ENCODE measurements at places on chromosomes 12 and 14.

DNA sequence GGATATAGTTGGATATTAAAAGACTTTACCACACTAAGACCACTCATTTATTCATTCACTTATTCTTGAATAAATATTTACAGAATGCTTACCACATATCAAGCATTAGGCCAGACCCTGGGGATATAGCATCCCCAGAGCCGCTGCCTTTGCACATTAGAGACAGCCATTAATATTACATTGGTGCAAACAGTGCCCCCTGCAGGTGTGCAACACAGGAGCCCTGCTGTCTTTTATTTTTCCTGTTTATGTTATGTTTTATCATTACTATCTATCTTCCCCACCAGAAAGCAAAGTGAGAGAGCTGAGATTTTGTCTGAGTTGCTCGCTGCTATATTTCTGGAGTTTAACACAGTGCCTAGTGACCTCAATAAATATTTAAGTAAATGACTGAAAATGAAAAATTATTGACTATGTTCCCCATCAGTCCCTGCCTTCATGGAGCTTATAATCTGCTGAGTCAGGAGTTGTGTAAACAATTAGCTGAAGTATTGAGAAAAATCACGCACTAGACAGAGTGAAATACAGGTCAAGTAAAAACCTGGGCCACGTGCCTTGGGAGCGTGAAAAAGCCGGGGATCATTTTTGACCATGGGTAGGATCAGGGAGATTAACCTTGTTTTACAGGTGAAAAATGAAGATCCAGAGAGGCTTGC, 301.6 kb downstream of the PCNX1 start:
- DNase-seq: no peak

DNA sequence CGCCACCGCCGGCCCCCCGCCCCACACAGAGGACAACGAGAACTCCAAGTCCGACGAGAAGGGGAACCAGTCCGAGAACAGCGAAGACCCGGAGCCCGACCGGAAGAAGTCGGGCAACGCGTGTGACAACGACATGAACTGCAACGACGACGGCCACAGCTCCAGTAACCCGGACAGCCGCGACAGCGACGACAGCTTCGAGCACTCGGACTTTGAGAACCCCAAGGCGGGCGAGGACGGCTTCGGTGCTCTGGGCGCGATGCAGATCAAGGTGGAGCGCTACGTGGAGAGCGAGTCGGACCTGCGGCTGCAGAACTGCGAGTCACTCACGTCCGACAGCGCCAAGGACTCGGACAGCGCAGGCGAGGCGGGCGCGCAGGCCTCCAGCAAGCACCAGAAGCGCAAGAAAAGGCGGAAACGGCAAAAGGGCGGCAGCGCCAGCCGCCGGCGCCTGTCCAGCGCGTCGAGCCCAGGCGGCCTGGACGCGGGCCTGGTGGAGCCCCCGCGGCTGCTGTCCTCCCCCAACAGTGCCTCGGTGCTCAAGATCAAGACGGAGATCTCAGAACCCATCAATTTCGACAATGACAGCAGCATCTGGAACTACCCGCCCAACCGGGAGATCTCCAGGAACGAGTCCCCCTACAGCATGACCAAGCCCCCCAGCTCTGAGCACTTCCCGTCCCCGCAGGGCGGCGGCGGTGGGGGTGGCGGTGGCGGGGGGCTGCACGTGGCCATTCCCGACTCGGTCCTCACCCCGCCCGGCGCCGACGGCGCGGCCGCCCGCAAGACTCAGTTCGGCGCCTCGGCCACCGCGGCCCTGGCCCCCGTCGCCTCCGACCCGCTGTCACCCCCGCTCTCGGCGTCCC, 150.9 kb downstream of the EGLN3 start:
- no peak for DNase-seq

GRCh38 chr12:56591126-56591525, 39.0 kb downstream of the BAZ2A start:
- no peak for DNase-seq

GRCh38 chr12:130761537-130762318, 45.6 kb upstream of the RIMBP2 start:
- DNase-seq: peak; percentile 64

GRCh38 chr12:109517619-109518018, 40.2 kb downstream of the UBE3B start:
- DNase-seq: no peak

- no peak for DNase-seq
Measured at GRCh38 chr14:61219256-61219655, 61.9 kb downstream of the TMEM30B start.

GRCh38 chr14:104587641-104588040, 8.1 kb downstream of the C14orf180 start:
- DNase-seq: no peak

- DNase-seq: no peak
Measured at GRCh38 chr12:4771172-4771959, 51.2 kb downstream of the GALNT8 start.

DNA sequence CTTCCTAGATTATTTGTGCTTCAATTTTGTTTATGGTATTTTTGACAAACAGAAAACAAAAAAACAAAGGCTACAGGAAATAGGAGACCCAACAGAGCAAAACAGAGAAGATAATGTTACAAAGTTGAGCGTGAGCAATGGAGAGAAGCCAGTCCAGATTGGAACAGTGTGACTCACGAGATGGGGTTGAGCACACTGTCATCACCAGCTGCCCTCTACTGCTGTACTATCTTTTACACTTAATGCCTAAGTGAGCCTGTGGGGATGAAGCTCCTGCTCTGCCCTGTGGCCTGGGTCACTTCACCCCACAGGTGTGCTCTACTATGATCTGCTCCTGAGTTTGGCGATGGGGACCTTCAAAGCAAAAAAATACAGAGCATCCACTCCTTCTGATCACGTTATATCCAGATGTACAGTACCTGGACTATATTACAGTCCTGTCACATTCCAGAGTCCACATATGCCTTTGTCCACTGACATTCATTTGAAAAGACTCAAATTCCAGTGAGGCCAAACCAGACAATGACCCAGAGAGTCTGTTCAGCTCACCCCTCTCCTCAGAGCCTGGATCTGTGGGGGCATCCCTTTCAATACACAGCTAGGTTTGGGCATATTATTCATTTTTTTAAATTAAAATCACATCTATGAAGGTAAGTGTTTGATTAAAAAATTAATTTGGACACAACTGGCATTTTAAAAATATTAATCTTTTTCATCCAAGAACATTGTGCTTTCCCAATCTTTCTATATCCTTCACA, 4.4 kb downstream of the IPO8 start:
- DNase-seq: no peak

DNA sequence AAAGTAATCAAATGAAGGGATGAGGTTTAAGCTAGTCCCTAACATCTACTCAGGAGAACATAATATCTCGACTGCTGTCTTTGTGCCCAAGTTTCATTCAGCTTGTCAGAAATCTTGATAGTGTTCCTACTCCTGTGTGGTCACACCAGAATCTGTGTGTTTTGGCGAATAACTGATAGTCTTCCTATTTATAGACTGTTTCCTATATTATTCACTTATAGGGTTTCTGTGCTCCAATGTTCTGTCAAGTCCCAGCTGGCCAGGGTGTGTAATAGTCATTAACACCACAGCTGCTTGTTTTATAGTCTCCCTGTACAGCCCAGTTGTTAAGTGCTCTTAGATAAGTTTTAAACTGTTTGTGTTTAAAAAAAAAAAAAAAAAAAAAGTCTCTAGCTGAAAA, 45.9 kb downstream of the GPR135 start:
- no peak for DNase-seq

DNA sequence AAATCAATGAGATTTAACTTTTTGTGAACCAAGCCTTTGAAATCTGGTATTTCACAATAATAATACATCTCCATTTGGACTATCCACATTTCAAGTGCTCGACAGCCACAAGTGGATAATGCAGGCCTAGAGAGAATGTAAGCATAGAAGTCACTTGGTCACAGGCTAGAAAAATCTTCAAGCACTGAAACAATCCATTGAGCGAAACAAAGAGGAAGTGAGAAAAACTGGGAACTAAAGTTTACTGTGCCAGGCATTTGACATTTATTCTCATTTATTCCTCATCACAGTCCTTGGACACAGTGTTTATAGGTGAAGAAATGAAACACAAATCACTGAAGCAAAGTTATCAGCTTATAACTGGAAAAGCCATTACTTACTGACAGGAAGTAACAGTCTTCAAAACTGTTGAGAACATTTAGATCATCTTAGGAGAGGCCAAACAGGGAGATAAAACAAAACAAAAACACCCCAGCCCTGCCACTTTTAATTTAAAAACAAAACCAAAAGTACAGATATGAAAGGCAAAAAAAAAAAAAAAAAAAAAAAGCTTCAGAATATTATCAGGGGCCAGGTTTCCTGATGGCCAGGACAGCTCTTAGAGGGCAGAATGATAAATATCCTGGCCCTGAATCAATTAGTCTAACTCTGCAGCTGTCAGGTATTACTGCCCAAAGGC, 29.2 kb downstream of the GNS start:
- no peak for DNase-seq

DNA sequence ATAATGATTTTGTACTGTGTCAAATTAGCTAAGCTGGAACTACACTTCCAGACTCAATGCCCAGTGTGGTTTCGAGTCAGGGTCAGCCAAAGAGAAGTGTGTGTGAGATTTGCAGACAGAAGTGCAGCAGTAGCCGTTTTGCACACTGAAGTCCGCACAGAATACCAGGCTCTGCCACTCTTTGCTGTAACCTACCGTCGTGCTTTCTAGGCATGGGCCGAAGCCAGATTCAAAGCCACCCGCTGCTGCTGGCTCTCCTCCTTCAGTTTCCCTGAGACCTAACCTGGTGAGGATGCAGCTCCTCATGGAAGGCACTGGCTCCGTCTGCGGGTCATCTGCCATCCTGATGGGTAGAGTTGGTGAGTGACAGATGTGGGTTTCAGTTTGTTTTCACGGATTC, 48.8 kb downstream of the LRTM2 start:
- no peak for DNase-seq

DNA sequence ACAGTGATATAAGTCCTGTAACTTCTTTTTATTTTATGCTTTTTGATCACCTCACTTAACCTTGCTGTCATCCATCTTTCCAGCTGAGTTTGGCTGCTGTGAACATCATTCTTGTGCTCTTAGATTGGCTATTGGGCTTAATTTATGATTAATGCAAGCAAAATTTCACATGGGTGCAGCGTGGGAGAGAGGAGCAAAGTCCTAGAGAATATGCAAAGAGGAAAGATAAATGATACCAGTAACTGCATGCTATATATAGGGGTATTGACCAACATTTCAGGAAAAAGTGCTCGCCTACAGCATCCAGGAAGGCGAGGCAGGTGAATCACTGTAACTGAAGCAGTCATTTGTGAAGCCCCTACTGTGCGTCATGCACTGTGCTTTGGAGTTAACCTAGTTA, 153.1 kb downstream of the TMTC2 start:
- no peak for DNase-seq

- DNase-seq: no peak
Measured at GRCh38 chr12:107435520-107435919, 250.1 kb upstream of the PWP1 start.

GRCh38 chr12:12511021-12511783, 51.5 kb downstream of the DUSP16 start:
- no peak for DNase-seq

DNA sequence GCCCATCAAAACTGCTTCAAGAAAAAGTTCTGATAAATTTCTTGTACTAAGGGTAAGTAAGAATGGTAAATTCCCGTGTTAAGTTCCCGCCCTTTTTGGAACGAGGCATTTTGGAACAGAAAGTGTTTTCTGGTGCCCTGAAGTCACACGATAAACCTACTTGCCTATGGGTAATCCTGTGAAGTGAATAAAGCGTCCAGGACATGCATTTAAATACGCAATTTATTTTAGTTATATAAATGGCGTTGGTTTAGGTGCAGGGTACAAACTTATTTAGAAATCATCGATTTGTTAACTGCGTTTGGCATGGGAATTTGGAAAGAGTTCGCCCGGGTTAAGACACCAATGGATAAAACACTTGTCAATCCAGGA, 715 bp upstream of the RAP1B start:
- peak; percentile 46 for DNase-seq

DNA sequence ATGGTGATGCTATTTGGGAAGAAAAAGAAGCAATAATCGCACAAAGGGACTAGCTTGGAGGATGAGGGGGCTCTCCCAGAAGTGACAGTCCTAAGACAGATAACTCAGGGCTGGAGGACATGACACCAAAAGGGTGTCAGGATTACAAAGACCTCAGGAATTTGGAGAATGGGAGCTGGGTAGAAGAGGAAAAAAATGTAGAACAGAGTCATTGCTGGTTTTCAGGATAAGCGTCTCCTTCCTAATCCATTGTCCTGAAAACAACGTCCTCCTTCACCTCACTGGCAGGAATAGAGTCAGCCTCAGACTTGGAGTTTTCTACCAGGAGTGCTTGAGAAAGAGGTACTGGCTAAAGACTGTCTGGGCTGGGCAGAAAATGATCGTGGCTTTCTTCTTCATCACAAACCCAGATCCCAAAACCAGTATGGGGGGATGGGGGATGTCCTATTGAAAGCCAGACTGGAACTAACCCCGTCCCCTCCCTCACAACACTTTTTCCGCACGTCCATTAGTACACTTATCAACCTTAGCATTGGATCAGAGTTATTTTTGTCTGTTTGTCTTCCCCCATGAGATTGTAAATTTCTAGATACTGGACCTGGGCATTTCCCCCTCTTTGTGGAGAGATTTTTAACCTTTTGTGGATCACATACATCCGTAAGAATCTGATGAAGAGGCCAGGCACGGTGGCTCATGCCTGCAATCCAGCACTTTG, 14.3 kb downstream of the B4GALNT3 start:
- no peak for DNase-seq

GRCh38 chr14:95910628-95911027, 34.0 kb downstream of the TUNAR start:
- no peak for DNase-seq

DNA sequence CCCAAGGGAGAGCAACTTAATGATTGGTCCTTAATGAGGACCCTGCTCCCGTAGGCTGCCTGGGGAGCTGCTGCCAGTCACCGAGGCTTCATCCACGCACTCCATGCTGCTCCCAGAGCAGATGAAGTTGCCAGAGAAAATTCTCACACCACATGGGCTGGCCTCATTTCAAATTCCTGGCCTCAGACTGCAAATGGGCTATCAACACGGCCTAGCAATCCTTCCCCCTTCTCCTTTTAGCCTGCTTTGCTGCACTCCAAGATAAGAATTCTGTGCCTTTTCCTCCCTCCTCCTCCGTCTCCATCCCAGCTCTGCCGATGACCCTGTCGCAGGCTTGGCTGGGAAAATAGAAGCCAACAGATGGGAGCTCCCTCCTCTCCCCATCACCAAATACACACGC, 10.8 kb upstream of the DGLUCY start:
- no peak for DNase-seq

DNA sequence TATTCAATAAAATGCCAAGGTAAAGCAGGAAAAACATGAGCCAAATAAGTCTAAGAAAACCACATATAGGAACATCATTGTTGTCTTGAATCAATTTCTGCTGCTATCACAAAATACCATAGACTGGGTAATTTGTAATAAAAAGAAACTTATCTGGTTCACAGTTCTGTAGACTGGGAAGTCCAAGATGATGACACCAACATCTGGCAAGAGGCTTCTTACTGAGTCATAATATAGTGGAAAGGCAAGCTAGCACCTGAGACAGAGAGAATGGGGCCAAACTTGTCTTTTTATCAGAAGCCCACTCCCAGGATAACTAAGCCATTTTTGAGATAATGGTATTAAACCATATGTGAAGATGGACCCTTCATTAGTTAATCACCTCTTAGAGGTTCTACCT, 975.9 kb downstream of the FLRT2 start:
- DNase-seq: no peak

GRCh38 chr14:102043251-102044025, 43.4 kb downstream of the HSP90AA1 start:
- DNase-seq: no peak

- no peak for DNase-seq
Measured at GRCh38 chr14:70330596-70330995, 28.9 kb downstream of the COX16 start.
